ENCODE measurements at places on chromosomes 2 and 18. TPM values are rescaled to one million over a fixed set of nuclear protein-coding genes. Genes with fewer than 3 reads are reported as not detected.
A peak's percentile ranks its signal among the peaks of the same experiment; 100 is the strongest.

- DNase-seq, result no peak
These were observed 130.0 kb upstream of the RND3 start for GRCh38 chr2:150617351-150617978.

DNA sequence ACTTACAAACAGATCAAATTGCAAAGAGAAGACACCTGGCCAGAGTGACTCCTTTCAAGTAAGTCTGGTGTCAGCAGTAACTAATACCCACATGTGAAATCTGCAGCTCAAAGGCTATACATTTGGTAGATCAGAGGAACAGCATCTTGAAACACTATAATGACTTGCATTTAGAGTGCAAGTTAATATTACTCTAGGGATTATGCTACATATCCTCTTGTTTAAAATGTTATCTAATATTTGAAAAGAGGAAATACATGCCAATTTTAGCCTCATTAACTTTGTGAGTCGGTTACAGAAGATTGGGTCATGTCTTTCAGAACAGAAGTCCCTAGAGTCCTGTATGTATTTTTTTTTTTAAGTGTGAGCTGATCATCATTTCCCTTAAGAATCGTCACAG is 15.2 kb downstream of the LANCL1 start:
- no peak for DNase-seq

- DNase-seq, result no peak
These were observed 7.5 kb upstream of the CCDC195 start for GRCh38 chr2:224723586-224724217.

DNA sequence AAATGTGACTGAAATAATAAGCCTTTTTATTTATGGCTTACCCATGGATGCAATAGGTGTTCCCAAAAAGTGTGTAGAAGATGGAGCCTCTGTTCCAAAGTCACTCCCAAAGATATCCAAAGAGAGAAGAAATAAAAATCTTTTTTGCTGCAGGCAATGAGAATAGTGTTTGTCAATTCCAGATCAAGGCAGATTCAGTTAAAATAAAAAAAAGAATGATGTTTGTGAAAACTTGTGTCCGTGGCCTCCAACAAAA is 43.9 kb downstream of the COMMD1 start:
- DNase-seq, result no peak

The FBXO15 gene
- total RNA-seq, result 1.0 TPM

The UBR3 gene
- total RNA-seq, result 23.2 TPM

The LONRF2 gene
- 0.11 TPM for total RNA-seq

The GALNT3 gene
- 4.5 TPM for total RNA-seq

The SLC5A7 gene
- not detected for total RNA-seq

DNA sequence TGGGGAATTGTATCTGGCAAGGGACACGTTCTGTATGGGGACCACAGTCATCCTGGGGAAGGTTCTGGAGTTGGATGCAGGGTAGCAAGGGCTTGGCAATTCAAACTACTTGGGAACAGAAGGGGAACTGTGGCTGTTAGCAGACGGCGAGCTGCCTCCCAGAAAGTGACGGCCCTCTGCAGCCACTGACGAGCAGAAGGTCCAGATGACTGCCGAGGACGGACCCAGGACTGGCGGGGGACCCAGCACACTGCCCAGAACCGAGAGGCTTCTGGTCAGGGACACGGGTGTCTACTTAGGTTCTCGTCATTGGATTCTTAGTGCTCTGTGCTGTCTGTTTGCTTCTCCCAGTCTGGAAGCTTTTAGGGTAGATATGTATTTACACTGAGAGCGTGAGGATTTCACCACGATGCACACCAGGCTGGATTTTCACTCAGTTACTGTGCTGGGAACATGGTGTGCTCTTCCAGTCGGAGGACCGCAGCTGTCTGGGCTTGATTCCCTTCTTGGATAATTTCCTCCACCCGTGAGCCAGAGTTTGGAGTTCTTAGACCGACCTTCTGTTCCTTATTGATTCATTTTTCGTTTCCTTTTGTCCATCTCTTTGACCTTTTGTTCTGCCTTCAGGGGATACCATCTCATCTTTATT is 13.4 kb downstream of the GPR35 start:
- no peak for DNase-seq

The ABHD1 gene
- total RNA-seq, result 1.0 TPM

DNA sequence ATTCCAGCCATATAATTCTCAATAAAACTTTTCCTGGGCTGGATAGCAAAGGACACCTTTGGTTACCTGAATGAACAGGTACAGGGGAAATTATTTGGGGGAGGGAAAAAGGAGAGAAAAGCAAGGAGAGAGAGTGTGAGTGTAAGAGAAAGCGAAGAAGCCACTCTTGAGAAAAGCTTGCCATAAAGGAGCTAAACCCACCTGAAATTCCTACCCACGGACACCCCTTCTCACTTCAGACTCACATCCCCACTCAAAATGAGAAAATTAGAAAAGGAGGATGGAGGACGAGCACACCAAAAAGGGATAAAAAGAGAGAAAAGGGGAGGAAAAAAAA is 354 bp downstream of the ZEB2 start:
- no peak for DNase-seq

The ZNF892 gene
- 0.71 TPM for total RNA-seq

GRCh38 chr18:64219517-64219916 is 70.6 kb upstream of the LINC00305 start:
- DNase-seq, result no peak

DNA sequence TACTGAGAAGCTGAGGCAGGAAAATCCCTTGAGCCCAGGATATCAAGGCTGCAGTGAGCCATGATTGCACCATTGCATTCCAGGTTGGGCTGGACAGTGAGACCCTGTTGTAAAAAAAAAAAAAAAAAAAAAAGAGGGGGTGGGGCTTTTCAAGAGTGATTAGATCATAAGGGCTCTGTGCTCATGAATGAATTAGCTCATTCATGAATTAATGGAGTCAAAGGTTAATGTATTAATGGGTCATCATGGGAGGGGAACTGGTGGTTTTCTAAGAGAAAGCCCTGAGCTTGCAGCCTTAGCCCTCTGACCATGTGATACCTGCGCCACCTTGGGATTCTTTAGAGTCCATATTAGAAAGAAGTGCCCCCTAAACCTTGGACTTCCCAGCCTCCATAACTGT is 4.5 kb downstream of the SLC19A3 start:
- DNase-seq, result no peak

GRCh38 chr2:141015341-141016047 is 1115.3 kb downstream of the LRP1B start:
- no peak for DNase-seq

GRCh38 chr2:61702088-61702467 is 151.8 kb downstream of the FAM161A start:
- no peak for DNase-seq

The TTR gene
- total RNA-seq, result not detected

DNA sequence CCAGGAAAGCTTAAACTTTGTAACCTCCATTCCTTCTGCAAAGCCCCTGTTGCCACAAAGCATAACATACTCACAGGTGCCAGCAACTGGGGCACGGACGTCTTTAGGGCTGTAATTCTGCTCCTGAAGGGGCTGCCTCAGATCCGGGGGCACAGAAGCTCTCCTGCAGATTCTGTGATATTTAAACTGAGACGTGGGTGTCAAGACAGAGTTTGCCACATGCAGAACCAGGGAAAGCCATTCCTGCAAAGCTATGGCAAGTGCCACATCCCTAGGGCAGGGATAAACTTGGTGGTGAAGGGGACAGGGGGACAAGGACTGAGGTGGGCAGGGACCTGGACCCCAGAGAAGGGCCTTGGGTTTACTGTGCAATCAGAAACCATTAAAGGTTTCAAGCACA is 247.2 kb downstream of the EIPR1 start:
- no peak for DNase-seq

- DNase-seq, result no peak
These were observed 12.6 kb downstream of the NEU2 start for GRCh38 chr2:233044974-233045605.

The CCDC148 gene
- not detected for total RNA-seq

DNA sequence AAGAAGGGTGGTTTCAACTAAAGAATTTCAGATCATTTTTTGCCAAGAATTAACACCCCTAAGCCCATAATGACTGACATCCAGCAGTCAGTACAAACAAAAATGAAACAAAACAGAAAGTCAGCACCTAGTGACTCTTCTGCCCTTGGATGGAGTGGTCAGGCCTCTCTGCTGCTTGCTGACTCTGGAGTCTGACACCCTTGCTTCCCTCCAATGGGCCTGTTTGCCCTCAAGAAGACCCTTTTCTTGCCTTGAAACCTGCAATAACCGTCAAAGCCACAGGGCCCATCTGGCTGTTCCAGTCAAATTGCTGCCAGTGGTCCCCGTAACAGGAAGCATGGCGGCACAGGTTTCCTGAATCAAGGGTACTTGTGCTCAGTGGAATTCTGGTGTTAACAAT is 27.2 kb upstream of the CYTIP start:
- no peak for DNase-seq

DNA sequence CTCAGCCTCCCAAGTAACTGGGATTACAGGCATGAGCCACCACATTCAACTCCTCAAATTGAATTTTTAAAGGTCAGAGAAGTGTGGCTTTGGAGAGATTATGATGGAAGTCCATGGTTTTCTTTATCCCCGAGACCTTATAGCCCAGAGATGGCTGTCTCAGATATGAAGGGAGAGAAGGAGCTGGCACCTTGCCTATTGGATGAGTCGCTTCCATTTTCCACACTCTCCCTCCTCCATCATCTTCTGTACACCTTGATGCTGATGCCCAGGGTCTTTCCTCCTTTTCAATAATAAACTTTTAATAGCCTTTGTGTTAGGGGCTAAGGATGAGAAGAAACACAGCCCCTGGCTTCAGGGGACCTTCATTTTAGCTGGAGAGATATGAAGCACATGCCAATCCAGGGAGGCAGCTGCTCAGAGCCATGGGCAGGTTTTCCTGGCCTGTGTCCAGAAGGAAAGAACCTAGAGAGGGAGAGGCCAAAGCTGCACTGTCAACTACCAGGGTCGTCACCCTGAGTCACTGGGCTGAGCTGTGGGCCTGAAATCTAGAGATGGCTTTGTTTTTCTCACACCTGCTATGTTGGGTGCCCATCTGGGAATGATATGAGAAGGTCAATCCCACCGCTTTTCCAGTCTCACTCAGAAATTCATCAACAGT is 146.0 kb upstream of the SERTAD2 start:
- no peak for DNase-seq

The DOK6 gene
- total RNA-seq, result not detected

The ANKRD53 gene
- 0.69 TPM for total RNA-seq

DNA sequence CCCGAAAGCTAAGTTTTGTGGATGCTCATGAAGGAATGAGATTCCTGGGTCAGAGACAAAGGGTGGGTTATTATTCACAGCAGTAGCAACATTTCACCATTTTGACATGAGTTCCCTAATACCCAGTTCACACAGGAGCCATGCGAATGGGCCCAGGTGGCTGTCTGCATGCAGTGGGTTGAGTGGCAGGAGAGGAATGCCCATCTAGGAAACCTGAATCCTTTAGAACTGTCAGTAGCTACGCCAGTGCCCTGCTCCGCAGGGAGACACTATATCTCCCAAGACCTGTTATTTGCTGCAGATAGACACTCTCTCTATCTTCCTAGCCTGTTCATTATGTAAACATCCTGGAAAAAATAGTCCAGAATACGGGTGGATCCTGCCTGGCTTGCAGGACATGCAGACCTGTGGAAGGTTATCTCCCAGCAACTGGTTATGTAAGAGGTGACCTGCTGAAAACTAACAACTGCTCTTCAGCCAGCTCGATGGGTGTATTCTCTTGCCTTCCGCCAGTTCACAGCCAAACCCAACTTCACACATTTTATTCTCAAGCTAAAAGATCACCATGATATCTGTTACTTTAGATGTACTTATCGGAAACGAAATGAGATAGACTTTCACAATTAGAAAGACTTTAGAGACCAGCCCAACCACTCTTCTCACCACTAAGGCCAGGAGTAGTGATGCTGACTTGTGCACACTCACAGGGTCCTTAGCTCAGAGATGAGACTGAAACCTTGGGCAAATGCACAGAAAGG is 59.1 kb downstream of the MBP start:
- peak; percentile 64 for DNase-seq

DNA sequence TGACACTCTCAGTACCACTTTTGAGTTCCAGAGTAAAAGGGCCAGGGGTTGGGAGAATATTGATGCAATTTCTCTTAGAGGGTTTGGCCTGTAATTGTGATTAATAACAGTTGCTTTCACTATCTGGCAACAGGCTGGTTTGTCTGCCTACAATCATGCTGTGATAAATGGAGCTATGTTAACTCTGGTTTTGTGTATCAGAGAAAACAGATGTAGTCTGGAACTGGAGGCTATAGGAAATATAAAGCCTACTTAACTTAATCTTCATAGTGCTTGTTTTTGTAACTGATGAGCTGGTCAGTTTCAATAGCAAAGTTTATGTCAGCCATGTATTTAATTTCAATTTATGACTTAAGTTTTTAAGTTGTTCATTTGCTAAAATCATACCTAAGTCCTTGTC is 138.0 kb downstream of the AGPS start:
- no peak for DNase-seq

The AMER3 gene
- total RNA-seq, result not detected

DNA sequence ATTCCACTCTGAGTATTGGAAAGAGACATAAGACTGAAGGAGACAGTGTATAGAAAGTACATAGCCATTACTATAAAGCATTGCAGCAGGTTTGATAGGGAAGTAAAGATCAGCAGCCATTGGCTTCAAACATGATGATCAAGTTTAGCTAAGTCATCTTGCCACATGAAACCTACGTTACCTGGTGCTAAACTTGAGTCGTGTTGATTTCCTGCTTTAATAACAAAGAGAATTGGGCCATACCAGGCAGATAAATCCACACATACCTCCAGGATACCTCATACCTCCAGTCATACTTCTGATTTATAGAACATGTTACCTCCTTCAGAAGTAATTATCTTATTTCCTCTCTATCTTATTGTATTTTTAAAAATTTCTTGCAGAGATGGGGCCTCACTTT is 10.3 kb upstream of the KYNU start:
- DNase-seq, result no peak

The NT5DC4 gene
- total RNA-seq, result not detected

DNA sequence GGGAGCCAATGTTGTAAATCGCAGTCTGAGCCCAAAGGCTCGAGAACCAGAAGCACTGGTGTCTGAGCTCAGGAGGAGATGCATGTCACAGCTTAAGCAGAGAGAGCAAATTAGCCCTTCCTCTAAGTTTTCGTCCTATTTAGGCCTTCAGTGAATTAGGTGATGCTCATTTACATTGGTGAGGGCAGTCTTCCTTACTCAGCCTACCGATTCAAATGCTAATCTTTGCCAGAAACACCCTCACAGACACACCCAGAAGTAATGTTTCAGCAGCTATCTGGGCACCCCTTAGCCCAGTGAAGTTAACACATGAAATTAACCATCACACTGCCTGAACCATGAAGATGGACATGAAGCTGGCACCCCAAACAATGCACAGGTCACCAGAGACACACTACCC is 385.1 kb downstream of the STK39 start:
- no peak for DNase-seq

DNA sequence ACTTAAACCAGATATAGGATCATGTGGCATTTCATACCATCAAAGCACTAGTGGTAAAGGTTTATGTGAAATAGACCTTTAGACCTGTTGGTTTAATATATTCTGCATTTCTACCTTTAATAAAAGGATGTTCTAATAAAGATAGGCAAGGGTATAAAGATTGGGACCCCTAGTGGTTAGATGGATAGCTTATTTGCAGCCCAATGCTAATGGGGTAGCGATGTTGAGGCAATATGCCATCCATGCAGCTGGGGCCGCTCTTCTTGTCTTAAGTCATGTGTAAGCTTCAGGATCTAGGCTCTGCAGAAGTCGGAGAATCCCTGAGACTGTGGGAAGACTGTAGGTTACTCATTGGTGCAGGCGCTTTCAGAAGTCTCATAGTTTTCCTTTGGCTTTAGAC is 114.9 kb downstream of the ICOS start:
- DNase-seq, result no peak

- no peak for DNase-seq
These were observed 65.4 kb upstream of the DSG1 start for GRCh38 chr18:31252522-31252921.
